Urinary bladder (tissue), 4 donors: ENCODE measurements at places on chromosomes 6 and 20. TPM values are rescaled to one million over a fixed set of nuclear protein-coding genes. Genes with fewer than 3 reads are reported as not detected.

- DNase-seq: peak; percentile 72
Observed at GRCh38 chr20:56358600-56359211, at the start of gene FAM210B. FAM210B (plus strand) TSS chr20:56358974; CDS start chr20:56359006, 32 bp downstream.

DNA sequence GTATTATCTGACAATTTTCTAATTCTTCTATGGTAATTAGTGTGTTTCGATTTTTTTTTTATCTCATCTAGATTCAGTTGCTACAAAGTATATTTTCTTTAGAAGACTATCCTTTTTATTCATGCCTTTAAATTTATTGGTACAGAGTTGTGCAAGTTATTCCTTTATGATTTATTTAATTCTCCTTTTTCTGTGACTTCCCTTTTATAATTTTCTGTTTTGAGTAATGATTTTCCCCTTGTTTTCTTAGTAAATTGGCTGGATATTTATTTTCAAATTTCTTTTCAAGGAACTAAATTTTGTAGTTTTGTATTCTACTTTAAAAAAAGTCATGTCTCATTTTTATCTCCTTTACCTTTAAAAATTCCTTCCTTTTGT is 2.4 kb upstream of the IL22RA2 start:
- no peak for DNase-seq

GRCh38 chr20:20594171-20594530 is 118.3 kb downstream of the RALGAPA2 start:
- DNase-seq: no peak

DNA sequence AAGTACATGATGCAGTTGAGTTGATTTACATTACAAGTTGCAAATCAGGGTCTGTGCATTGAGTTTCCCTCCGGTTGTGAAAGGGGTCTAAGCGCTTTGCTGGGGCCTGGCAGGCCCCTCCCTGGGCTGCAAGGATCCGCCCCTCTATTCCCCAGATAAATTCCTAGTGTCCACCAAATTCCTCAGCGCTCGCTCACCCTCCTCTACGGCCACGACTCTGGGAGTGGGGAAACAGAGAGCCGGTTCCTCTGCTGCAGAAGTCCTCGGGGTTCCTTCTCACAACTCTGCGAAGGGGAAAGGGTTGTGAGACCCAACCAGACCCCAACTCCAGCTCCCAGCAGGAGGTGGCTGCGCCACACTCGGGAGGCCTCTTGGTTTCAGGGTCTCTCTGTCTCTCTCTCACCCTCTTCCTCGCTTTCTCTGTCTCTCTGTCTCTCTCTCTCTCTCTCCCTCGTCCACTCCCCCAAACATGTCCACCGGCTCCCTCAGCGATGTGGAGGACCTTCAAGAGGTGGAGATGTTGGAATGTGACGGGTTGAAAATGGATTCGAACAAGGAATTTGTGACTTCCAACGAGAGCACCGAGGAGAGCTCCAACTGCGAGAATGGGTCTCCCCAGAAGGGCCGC is at the start of gene TCF21:
TSS of gene TCF21 (plus strand) at position 185 of the 628 bp plus-strand sequence. CDS start at position 470, 285 bp downstream.
- DNase-seq: peak; percentile 74

GRCh38 chr6:159973406-159973805 is 4.5 kb downstream of the IGF2R start:
- no peak for DNase-seq

DNA sequence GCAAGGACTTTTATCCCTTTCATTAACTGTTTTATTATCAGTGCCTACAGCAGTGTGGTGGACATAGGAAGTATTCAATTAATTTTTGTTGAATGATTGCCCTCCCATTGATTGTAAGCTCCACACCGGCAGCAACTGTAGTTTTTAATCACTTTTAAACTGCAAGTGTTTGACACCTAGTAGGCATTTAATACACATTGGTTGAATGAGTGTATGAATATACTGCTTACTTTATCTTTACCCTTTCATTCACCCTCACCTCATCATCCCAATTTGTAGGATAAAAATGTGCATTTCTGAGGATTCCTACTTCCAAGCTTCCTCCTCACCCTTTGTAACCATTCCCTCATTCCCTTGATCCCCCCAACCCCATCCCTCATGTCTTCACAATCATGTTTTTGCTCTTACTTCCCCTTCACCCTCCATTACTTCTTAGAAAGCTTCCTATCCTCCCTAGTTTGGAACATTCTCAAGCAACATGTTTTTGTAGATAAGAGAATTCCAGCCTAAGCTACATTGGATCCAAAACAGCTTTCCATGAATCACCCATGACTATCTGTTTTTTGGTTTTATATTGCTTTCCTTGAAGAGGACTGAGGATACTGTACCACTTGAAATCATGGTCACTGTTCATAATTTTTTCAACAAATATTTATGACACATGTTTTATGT is 955 bp upstream of the SLC26A8 start:
- no peak for DNase-seq

DNA sequence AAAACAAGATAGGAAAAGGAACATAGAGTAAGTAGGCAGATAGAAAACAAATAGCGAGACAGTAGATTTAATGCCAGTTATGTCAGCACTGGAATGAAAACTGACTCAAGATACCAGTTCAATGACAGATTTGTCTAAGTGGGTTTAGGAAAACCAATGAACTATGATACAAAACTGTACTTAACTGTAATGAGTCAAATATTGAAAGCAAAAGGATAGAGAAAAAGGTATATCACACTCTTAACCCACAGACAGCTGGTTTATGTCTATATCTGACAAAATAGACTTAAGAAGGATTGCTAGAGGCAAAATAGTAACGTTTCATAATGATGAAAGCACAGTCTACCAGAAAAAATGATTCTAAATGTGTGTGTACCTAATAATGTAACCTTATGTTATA is 38.2 kb downstream of the ATRN start:
- DNase-seq: no peak

GRCh38 chr6:42505385-42505718 is 53.6 kb upstream of the TRERF1 start:
- DNase-seq: no peak

- DNase-seq: no peak
Observed at GRCh38 chr6:1044040-1044836, 267.7 kb upstream of the FOXQ1 start.

- no peak for DNase-seq
Observed at GRCh38 chr6:14693301-14694192, 552.3 kb upstream of the JARID2 start.

GRCh38 chr6:141498977-141499376 is 633.7 kb upstream of the GJE1 start:
- no peak for DNase-seq

DNA sequence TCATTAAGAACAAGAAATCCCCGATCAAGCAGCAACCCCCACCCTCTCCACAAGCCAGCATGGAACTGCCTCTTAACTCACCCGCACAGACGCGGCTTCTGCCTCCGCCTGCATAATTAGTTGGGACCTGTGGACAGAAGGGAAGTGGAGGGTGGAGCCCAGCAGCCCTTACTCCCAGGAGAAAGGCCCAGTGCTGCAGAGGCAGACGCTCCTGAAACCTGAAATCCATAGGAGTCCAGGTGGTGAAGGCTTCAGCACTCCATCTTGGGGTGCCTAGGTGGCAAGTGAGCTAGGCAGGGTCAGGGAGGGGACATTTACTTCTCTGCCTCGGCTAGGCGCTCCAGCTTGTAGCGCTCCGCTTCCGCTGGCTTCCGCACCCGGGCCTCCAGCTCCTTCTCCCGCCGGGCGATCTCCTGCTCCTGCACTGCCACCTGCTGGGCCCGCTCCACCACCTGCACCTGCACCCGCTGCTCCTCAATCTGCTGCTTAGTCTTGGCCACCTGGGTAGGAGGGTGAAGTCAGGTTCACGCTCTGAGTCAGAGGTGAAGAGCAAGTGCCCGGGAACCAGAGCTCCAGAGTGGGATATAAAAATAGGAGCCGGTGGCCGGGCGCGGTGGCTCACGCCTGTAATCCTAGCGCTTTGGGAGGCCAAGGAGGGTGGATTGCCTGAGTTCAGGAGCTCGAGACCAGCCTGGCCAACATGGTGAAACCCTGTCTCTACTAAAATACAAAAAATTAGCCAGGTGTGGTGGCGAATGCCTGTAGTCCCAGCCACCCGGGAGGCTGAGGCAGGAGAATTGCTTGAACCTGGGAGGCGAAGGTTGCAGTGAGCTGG is 10.7 kb downstream of the TUBB start:
- no peak for DNase-seq

GRCh38 chr6:29627755-29628418 is 5.1 kb downstream of the GABBR1 start:
- peak; percentile 64 for DNase-seq

- DNase-seq: no peak
Observed at GRCh38 chr6:17902974-17903373, 84.5 kb downstream of the KIF13A start.

DUSP15 gene
- 1.4 TPM for total RNA-seq
